Activated CD4-positive, alpha-beta T cell treated with anti-CD3 and anti-CD28 coated beads, Interleukin-10, Interleukin-2, amounts not matched to agents 100 ng/mL and 50 ng/mL, durations not matched to agents 16 hours and 8 hours (primary cell): ENCODE measurements at places on chromosomes 16 and 17.

- no peak for DNase-seq
These were observed 72.8 kb downstream of the AMFR start for GRCh38 chr16:56352351-56353053.

- no peak for DNase-seq
These were observed 231.0 kb downstream of the C16orf78 start for GRCh38 chr16:49604602-49605001.

DNA sequence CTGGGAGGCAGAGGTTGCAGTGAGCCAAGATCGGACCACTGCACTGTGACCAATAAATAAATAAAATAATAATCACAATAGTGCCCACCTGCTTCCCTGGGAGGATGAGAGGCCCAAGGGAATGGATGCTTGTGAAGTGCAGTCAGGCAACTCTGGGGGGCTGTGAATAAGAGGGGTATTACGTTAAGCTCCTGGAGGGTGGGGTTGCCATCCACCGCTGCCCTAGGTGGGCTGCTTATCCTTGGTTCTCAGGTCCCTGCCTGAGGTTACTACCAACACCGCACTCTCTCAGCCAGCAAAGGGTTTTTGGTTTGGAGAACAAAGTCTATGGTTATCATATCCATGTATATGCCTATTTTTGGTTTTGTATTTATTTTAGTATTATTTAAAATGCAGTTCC is 48.6 kb upstream of the CBFA2T3 start:
- no peak for DNase-seq

DNA sequence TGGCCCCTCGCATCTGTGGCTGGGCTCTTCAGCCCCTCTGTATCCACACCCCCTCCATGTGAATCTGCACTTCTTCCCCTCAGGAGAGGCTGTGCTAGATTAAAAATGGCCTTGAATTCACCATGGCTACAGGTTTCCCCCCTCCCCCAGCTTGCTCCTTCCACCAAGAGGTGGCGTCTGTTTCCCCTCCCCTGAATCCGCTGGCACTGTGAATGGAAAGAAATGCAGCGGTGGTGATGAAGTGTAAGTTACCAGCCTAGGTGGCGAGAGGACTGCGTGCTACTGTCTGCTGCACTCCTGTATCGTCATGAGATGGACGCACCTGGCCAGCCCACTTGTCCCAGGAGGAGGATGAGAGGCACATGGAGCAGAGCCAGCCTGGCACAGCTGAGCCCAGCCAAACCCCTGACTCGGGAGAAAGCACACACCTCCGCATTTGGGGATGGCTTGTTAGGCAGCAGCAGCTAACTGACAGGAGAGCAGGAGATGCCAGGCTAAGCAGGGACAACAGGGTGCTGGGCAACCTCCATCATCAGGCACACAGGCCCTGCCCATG is 26.2 kb downstream of the TNFRSF13B start:
- no peak for DNase-seq

DNA sequence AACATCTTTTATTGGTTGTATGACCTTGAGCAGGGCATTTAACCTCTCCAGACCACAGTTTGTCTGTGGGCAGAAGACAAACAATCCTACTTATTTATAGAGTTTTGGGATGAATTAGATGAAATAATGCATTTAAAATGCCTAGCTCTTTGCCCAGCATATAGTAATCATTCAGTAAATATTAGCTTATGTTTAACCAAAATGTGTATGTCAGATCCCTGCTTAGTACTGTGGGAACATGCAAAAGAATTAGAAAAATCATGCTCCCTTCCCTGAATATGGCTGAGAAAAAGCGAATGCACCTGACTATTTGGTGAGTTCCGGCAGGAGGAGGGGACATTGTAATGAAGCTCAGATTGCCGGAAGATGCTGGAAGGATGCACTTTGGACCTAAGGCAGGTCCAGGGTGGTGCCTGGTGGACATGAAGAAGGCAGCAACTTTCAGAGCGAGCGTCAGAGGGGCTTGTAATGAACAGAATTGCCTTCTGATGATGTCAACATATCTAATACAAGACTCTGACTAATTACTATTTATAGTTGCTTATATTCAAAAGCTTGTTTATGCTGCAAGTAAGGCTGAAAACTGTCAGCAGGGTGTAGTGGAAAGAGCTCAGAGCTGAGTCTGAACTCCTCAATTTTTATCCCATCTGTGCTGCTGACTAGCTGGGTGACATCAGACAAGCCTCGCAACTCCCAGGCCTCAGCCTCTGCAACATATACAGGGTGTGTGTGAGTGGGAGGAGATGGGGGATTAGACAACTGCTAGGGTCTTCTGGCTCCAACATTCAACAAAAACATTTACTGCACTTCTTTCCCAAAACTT is 221.2 kb downstream of the PRKCA start:
- no peak for DNase-seq

GRCh38 chr17:79500745-79501618 is 109.9 kb downstream of the RBFOX3 start:
- DNase-seq: no peak

DNA sequence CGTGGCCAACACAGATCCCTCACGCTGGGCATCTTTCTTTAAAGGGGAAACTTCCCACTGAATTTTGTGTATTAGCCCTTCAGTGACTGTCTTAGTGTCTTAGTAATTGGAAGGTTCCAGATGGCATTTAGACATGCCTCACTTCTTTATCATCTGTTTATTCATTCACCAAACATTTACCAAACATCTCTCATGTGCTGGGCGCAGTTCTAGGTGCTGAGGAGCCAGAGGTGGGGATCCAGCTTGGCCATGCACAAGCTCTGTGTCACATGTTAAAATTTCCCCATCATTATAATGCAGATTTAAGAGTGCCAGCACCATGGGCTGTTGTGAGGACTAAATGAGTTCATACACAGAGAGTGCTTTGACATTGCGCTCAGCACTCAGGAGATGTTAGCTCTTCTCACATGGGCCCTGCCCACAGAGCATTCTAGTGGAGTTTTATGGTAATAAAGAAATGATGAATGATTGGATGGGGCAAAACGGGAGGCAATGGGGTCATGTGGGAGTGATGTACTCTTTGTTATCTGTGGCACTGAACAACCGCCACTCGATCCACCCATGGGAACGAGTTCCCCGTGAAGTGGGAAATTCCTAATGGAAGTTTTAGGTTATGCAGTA is 119.7 kb downstream of the SNX29 start:
- DNase-seq: no peak

GRCh38 chr17:62855156-62855555 is 47.0 kb upstream of the MARCHF10 start:
- no peak for DNase-seq

DNA sequence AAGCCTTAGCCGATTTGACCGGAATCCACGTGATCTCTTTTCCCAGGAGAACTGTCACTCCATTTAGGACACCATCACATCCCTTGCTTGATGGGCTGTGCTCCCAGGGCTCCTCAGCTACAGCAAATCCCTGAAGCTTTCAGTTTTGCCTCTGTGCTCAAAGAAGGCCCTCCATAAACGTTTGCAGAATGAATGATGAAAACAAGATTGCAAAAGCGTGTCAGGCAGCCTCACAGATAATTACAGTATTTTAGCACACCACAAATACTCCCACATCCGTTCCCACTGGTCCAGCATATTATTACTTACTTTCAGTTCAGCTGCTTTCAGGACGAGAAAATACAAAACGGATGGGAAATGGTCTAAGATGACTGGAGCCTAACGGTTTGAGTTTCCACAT is 84.6 kb downstream of the USP31 start:
- peak; percentile 42 for DNase-seq

- DNase-seq: no peak
These were observed 13.3 kb downstream of the ARL2BP start for GRCh38 chr16:57258226-57258909.

DNA sequence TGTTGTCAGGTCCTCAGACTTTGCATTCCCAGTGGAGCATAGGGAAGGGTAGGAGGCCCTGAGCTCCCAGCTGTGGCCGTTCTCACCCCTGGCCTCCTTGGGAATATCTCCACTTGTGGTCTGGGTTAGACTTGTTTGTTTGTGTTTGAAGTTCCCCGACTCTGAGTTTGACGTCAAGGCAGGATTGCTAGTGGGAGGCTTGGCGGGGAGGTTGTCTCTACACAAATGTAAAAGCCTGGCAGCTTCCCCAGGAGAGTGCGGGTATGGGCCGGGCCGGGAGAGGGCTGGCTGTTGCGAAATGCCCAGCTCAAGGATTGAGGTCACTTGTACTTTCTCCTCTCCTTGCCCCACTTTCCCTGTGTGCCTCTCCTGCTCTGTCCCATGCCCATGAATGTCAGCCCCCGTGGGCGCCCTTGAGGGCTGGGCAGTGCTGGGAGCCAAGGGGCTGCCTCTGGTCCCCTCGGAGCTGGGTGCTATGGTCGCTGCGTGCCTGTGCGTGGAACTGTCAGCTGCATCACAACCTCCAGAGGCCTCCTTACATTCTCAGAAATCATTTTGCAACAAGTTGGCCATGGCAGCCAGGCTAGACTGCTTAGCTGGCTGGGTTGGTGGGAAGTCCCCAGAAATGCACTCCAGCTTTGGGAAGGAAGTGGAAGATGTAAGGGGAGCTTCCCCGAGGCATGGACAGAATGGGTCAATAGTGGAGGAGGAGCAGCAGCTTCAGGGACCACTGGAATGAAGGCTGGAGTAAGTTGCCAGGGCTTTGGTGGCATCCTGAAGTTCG is 84.3 kb downstream of the KSR1 start:
- DNase-seq: no peak

DNA sequence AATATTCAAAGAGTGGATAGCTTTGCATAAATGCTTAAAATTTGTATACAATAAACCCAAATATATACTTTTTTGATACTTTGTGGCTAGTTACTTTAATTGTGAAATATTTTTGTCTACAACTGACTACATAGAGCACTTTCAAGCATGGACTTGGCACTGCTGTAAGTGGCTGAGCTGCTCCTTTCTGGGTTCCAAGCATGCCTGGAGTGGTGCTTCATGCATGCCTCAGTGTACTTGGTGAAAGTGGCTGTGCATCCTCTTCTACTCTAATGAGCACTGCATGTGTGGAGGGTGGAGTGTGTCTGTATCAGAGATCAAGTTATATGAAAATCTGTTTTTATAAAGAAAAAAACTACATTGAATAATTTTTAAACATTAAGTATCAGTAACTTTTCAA is 94.1 kb downstream of the OMG start:
- DNase-seq: no peak

DNA sequence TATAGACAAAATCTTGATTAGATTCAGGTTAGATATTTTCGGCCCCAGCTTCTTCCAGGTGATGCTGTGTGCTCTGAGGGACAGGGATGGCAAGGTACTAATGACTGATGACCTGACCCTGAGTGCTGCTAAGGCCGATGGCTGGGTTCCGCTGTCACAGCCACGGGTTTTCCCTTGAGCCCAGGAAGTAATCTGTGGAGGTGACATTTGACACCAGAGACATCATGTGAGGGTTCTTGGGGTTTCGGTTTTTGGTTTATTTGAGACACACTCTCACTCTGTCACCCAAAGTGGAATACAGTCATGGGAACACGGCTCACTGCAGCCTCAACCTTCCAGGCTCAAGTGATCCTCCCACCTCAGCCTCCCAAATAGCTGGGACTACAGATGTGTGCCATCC is 9.8 kb downstream of the OTOP3 start:
- peak; percentile 14 for DNase-seq

- DNase-seq: no peak
These were observed 40.2 kb upstream of the MYH2 start for GRCh38 chr17:10589553-10590145.

- DNase-seq: no peak
These were observed 8.6 kb downstream of the UNC13D start for GRCh38 chr17:75835654-75835987.
